ENCODE measurements at places on chromosomes 13 and 19.

- no peak for DNase-seq
These were observed 9.7 kb downstream of the EFNA2 start for GRCh38 chr19:1295169-1296012.

GRCh38 chr13:93361703-93362102, 135.1 kb downstream of the GPC6 start:
- no peak for DNase-seq

- DNase-seq: no peak
These were observed 21.2 kb downstream of the ATP11A start for GRCh38 chr13:112710855-112711527.

DNA sequence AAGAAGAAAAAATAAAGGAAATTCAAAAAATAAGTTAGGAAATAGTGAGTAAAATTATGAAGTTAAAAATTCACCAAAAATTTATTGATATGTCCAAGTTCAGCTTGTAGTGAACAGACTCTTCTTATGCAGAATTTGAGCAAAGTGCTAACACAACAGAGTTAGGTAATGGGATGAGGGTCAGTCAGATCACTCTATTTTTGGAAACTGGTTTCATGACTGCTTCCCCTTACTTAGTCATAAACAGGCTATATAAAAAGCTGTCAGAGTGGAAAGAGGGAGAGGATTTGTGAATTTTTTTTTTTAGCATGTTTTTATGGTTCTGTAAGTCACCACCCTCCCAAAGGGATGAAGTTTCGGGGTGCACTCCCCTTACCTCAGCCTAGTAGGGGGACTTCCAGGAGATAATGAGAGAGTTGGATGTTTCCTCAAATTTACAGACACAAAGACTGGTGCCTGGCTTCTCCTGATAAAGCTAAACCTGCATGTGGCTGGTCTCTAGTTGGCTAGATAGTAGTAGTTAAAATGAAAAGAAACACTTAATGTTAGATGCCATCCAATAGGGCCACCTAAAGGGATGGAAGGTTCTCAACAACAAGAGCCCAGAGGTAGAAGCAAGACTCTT, 4.5 kb downstream of the CPB2 start:
- DNase-seq: peak; percentile 24

DNA sequence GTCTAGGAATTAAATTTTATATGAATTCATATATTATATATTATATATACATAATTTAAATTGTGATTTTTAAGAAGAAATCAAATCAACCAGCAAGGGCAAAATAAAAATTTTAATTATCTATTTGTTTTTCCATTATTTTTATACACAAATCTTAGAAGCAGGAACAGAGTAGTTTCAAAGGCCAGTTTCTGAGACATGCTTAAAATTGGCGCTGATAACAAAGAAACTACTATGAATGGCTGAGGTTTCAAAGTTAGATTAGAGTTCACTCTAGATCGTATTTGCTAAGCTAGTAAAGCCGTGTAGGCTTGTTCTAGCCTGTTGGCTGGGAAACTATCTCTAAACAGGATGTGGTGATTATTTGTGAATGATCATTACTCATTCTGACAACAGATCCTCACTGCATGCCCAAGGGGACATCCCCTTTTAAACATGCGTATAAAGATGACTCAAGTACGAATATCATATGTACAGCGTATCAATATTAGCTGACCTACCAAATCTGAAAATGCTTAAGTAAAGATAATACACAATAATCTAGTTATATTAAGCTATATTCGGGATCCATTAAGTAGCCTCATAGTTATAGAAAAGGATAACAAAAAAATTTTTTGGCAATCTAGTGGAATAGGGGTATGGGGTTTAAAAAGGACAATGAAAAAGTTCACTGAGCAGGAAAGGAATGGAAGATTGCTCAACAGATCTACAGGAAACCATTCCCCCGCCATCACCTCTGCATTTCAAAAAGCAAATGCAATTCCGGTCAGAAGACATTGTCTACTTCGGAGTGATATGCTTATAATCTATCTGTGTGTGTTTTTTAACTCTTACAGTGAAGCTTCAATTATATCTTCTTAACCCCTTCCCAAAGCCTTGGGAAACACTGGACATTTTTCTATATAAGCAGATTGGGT, 150.1 kb downstream of the SHISA2 start:
- DNase-seq: peak; percentile 97

- DNase-seq: no peak
These were observed 28.2 kb downstream of the TNFRSF19 start for GRCh38 chr13:23598369-23598768.

- DNase-seq: peak; percentile 63
These were observed 1.8 kb downstream of the DBP start for GRCh38 chr19:48635263-48635965.

DNA sequence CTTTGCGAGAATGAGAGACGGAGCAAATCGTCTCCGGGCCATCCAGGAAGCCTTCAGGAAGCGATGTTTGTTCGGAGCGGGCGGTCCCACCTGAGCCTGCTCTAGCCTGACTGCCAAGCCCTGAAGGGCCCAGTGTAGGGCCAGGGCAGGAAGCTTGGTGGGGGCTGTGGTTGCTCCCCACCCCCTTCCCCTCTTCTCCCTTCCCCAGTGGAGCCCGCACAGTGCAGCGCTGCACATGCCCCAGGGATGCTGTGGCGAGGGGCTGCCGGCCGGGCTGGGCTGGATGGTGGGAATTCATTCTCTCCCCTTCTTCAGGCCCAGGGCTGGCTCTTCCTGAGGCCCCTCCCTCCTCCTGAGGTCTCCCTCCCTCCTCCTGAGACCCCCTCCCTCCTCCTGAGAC, 7.1 kb upstream of the GRTP1 start:
- no peak for DNase-seq

- peak; percentile 68 for DNase-seq
These were observed at the start of gene UBE2M for GRCh38 chr19:58558066-58558622. Gene UBE2M (minus strand): TSS chr19:58558611. CDS start chr19:58558381, 230 bp downstream.

- DNase-seq: no peak
These were observed 9.6 kb upstream of the SACS start for GRCh38 chr13:23443110-23443509.

GRCh38 chr19:51181377-51181912, 39.3 kb downstream of the SIGLEC7 start:
- DNase-seq: no peak

DNA sequence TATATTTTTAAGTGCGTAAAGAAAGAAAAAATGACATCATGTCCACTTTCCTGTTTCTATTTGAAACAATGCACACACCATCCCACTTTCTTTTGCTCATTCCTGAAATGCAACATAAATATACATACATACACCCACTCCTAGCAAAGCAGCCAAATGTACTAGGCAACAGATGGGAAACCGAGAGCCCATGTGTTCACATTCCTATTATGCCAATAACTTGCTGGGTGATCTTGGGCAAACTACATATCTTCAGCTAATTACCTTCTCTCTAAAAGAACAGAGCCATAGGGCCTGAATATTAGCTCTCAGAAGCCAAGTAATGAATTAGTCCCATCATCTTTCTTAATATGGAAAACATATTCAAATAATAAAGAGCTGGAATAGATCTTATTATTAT, 610.6 kb upstream of the ATXN8OS start:
- no peak for DNase-seq

GRCh38 chr13:47147812-47148119, 250.9 kb upstream of the HTR2A start:
- DNase-seq: no peak

- DNase-seq: peak; percentile 51
These were observed 35.9 kb upstream of the ZSCAN5A start for GRCh38 chr19:56350416-56351045.

DNA sequence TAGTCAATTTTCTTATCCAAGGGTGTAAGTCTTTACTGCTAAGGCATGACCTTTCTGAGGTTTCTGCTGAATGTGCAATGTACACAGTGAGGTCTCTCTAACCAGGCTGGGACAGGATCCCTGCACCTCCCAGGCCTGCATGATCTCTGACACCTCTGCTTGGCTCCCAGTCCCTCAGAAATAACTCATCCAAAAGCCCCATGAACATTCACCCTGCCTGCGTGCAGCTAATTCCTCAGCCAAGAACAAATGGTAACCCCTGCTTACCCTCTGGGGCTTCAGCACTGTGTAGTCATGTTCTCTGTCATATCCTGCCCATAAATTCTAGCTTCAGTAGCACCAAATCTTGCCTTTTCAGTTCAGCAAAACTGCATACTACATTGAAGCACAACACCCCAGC, 1146.3 kb upstream of the MIR17HG start:
- DNase-seq: peak; percentile 49

- DNase-seq: peak; percentile 87
These were observed 1.4 kb downstream of the WDFY2 start for GRCh38 chr13:51585696-51586095.

GRCh38 chr19:1205114-1206099, at the start of gene STK11:
Gene STK11 (plus strand): TSS chr19:1205778. CDS start chr19:1206914, 1,136 bp downstream.
- peak; percentile 99 for DNase-seq

DNA sequence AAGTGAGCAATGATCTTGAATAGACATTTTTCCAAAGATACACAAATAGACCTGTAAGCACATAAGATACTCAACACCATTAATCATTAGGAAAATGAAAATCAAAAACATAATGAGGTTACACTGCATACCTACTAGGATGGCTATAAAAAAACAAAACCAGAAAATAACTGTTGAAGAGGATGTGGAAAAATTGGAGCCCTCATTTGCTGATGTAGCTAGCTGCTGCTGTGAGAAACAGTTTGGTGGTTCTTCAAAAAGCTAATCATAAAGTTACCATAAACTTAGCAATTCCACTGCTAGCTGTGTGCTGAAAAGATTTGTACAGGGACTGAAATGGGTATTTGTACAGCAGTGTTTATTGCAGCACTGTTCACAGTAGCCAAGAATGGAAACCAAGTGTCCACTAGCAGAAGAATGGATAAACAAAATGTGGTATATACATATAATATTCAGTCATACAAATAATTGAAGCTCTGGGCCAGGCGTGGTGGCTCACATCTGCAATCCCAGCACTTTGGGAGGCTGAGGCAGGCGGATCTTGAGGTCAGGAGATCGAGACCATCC, 46.2 kb downstream of the PDS5B start:
- DNase-seq: no peak

DNA sequence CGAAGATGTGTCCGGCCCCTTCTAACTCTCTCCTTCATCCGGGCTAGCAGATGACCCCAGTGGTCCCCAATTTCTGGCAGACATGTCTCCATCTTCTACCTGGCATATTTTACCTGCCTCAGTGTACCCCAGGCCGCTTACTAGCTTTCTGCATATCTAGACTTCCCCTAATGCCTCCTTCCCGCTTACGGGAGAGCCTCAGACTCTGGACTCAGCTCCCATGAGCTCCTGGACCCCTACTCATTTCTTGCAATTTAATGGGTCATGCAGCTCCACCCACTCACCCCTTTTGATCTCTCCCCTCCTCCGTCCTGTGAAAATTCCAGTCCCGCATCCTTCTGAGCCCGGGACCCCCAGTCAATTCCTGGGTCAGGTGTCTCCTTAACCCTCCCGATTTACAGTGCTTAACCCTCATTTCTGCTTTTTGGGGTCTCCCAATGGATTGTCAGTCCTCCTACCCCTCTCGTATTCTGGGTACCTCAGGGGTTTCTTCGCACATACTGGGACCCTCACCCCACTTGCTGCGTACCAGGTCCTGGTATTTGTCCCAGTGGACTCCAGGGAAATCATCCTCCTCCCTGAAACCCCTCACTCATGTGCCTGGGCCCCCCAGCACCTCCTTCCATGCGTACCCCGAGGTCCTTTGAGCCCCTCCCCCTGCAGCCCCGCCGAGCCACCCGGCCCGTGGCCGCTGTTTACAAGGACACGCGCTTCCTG, 500 bp upstream of the JUNB start:
- DNase-seq: no peak

- no peak for DNase-seq
These were observed 13.2 kb downstream of the DHX34 start for GRCh38 chr19:47362321-47362720.

DNA sequence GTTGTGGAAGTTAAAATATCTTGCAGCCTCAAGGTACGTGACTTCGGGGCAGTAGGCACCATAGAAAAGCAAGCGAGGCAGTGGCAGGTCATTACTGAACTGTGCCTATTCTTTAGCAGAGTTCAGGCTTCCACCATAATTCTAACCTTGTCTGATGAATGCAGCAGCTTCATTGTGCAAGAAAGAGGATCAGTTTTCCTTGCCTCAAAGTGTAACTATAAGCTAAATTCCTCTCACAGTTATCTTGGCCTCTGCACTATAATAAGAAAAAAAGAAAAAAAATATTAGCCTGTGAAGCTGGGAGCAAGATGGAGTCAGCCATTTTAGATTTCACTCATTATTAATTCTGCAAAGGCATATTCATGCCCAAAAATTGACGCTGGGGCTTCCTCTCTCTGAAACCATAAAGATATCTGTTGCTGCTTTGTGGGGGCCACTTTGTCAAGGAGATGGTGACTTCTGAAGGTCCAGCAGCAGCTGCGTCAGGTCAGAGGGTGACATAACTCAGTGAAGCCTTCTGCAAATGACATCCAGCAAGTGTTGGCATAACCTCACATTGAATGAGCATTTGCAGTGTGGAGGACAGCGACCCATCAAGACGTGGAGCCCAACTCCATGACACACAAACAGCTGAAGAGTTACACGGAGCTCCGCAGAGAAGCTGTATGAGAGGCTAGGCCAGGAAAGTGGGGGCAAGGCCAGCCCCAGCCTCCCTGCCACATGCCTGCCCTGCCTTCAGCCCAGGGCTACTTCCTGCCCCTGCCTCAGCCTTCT, 23.1 kb upstream of the SACS start:
- no peak for DNase-seq

- no peak for DNase-seq
These were observed 1.9 kb downstream of the OCEL1 start for GRCh38 chr19:17227798-17228367.

DNA sequence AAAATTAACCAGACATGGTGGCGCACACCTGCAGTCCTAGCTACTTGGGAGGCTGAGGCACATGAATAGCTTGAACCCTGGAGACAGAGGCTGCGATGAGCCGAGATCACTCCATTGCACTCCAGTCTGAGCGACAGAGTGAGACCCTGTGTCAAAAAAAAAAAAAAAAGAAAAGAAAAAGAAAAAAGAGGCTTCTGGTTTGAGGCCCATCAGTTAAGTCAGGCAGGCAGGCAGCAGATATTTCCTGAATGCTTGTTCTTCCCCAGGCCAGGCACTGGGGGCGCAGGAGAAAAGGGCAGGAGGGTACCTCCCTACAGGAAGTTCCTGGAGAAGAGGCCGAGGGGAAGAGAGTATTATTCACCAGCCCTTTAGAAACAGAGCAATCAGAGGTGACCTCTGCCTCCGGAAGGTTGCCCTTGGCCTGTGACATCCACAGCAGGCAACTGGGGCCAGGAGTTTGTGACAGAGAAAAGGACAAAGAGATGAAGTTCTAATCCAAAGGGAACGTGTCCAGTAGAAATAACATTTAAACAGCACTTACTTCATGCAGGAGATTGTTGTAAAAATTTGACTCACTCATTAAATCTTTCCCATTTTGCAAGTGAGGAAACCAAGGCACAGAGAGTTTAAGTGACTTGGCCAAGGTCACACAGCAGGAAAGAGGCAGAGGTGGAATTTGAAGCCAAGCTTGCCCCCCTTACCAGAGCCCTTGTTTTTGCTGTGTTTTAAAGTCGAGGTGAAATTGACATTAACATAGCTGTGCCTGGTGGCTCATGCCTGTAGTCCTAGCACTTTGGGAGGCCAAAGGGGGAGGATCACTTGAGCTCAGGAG, 4.3 kb upstream of the RLN3 start:
- DNase-seq: peak; percentile 54

All from epithelial cell of esophagus (primary cell).